ENCODE measurements at places on chromosomes 16 and 17. TPM values are rescaled to one million over a fixed set of nuclear protein-coding genes. Genes with fewer than 3 reads are reported as not detected.

DNA sequence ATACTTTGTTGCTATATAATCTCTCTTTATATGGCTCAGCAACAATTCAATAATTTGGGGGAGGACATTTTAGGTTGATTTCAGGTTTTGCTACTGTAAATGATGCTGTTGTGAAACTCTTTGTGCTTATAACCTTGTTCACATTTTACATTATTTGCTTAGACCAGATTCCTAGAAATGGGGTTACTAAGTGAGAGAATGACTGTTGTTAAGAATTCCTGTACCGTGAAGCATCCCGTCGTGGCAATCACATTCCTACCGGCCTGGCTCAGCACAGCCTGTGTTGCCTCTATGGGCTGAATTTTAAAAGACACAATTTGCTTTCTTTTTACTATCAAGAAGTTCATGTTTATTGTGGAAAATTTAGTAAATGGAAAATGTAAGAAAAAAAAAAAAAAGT lies 31.4 kb downstream of the B9D1 start:
- no peak for DNase-seq
- no peak overlapping the region for H3K4me3 ChIP-seq
- peaks cover 2% of the 10 kb centered on the region for H3K27me3 ChIP-seq
- peaks cover 3% of the 10 kb centered on the region for H3K4me1 ChIP-seq
- no peak overlapping the region for H3K27ac ChIP-seq
- H3K36me3 ChIP-seq = no peaks in the 10 kb centered on the region

DNA sequence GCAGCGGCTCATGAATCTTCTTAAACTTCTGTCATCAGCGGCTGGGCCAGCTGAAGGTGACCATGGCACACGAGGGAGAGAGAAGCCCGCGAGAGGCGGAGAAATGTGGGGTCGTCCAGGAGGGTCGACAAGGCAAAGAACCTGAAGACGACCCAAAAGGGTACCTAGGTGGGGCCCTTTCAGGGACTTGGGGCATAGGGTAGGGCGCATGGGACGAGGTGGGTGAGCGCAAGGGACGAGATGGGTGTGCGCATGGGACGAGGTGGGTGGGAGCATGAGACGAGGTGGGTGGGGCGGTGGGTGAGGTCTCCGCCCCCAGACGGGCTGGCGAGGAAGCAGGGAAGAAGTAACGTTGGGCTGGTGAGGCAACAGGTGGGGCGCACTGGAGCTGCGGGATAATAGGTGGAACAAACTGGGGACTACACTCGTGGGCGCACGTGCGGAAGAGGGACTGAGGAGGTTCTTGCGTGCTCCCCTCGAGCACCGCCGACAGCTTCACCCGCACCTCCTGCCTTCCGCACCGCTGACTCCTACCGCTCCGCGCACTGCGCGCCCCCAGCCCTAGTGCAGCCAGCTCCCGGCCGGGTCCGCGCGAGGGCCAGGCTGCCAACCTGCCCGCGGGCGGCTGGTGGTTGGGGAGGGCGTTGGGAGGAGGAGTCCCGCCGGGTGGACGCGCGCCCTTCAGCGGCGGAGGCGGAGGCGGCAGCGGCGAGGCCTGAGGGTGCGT lies 23.2 kb upstream of the CRYM start:
- peaks cover 41% of the 10 kb centered on the region for H3K27me3 ChIP-seq
- peaks cover 19% of the 10 kb centered on the region for H3K4me1 ChIP-seq
- DNase-seq = peak; percentile 48
- peak overlapping the region; percentile 89 for H3K4me3 ChIP-seq
- peak overlapping the region; percentile 50 for H3K27ac ChIP-seq
- no peaks in the 10 kb centered on the region for H3K36me3 ChIP-seq

DCTPP1 gene
- total RNA-seq = 128 TPM

NXN gene
- 0.48 TPM for total RNA-seq

C16orf54 gene
- 18.0 TPM for total RNA-seq

Measured in activated T-helper 2 cell treated with anti-CD3 and anti-CD28 coated beads, Interferon-gamma antibody, Interleukin-2, Interleukin-4, amounts not matched to agents 10 μg/mL and 5 μg/mL and 100 μg/mL, durations not matched to agents 14 hours and 24 hours and 36 hours (primary cell).